ENCODE measurements at places on chromosomes 4 and X. TPM values are rescaled to one million over a fixed set of nuclear protein-coding genes. Genes with fewer than 3 reads are reported as not detected.

Gene SPACA5
- not detected for total RNA-seq

Gene ARR3
- not detected for total RNA-seq

Gene CNGA2
- not detected for total RNA-seq

Gene BRS3
- not detected for total RNA-seq

Gene FGFBP1
- total RNA-seq = 99.8 TPM

Gene SAGE1
- total RNA-seq = not detected

Gene CENPVL1
- total RNA-seq = not detected

Gene TRIM2
- total RNA-seq = 14.5 TPM

Gene ANOS1
- total RNA-seq = under 0.01 TPM

Gene PHEX
- total RNA-seq = 4.3 TPM

Gene FAM9B
- total RNA-seq = not detected

Gene APLN
- 0.24 TPM for total RNA-seq

Gene FTSJ1
- total RNA-seq = 163 TPM

Gene TMPRSS11B
- 0.21 TPM for total RNA-seq

Gene CEP44
- total RNA-seq = 17.5 TPM

Gene FRMD7
- not detected for total RNA-seq

Gene IL21
- not detected for total RNA-seq

Data from tracheal epithelial cell (primary cell).